Head of caudate nucleus (tissue), 42 donors: ENCODE measurements at places on chromosomes 1 and 21.

- no peak for DNase-seq
Observed at GRCh38 chr1:243483071-243483771, 227.4 kb downstream of the SDCCAG8 start.

DNA sequence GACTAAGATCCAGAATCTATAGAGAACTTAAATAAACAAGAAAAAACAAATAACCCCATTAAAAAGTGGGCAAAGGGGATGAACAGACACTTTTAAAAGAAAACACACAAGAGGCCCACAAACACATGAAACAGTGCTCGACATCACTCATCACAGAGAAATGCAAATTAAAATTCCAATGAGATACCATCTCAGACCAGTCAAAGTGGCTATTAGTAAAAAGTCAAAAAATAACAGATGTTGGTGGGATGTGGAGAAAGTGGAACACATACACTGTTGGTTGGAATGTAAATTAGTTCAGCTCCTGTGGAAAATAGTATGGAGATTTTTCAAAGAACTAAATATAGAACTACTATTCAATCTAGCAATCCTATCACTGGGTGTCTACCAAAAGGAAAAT lies 143.1 kb downstream of the IFI44 start:
- no peak for DNase-seq

DNA sequence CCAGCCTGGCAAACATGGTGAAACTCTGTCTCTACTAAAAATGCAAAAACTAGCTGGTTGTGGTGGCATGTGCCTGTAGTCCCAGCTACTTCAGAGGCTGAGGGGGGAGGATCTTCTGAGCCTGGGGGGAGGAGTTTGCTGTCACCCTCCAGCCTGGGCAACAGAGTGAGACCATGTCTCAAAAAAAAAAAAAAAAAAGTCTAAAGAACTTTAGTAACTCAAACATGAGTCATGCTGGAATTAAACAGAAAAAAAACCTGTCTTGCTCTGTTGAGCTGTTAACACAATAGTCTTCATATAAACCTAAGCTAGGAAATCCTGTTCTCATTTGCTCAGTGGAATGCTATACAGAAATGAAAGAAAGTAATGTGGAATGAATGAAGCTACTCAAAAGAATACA lies 16.7 kb upstream of the DISP1 start:
- no peak for DNase-seq

DNA sequence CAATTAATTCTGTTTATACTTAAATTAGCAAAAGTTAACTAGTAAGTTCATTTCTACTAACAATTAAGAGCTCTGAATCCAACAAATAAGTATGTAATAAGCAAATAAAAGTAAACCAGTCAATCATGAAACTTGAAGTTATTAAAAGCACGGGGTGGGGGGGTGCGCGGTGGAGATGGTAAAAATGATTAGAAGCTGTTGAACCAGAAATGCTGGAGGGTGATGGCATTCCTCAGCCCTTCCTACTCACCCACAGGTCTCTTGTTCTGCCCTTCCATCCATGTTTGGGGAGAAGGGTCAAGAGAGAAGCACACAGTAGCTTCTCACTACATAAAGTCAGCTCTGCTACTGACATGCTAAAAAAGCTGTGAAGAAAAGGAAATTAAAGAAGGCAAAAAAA lies 63.5 kb downstream of the AKT3 start:
- DNase-seq, result no peak

DNA sequence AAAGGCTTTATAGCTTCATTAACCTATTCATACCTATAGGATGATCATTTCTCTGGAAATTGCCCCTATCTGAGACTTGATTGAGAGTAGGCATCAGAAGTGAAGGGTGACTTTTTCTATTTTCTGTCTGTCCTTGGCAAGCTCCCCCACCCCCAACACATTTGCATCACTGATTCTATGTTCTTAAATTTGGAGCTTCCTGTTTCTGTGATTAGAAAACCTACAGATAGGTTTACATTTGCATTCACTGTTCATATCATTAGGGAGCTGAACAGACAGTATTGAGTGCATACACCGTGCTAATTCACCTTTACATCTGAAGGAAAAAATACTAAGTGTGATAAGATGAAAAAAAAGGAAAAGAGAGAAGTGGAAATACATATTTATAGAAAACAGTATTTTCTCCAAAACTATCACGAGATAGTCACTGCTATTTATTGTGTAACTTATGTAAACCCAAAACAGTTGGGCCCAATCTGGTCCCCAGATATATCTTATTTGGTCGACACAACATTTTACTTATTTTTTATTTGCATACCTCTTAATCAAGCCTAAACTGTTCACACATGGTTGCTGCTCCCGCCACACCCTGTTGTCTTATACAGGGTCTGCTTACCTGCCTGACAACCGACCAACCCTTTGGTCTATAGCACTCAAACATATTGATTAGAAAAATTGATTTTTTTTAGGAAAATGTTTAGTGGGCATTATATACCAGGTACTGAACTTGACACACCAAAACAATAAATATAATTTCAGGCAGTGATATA lies 218.8 kb downstream of the NTNG1 start:
- DNase-seq, result no peak

GRCh38 chr1:85894651-85895050 lies 186.4 kb upstream of the ZNHIT6 start:
- DNase-seq, result no peak

DNA sequence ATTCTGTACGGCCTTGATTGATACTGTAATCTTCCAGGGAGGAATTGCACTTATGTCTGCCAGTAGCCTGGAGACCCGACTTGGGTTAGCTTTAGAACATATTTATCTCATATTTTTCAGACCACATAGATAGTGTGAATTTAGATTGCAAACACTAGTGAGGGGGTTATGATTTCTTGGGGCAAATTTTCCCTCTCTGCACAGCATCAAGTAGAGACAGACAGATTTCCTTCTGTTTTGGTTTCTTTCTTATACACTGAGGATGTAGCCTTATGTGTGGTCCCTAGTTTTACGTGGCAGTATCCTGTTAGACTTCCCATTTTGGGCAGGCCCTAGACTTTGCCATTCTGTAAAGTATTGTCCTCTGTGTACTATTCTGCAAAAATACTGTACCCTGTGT lies 29.0 kb downstream of the SOAT1 start:
- DNase-seq, result no peak

GRCh38 chr1:41525891-41526587 lies 41.6 kb upstream of the EDN2 start:
- DNase-seq, result no peak

- DNase-seq, result no peak
Observed at GRCh38 chr1:59543211-59543668, 246.3 kb downstream of the FGGY start.

GRCh38 chr1:29223521-29223920 lies 7.2 kb downstream of the MECR start:
- no peak for DNase-seq

GRCh38 chr1:70503358-70503757 lies 92.3 kb downstream of the CTH start:
- DNase-seq, result no peak

DNA sequence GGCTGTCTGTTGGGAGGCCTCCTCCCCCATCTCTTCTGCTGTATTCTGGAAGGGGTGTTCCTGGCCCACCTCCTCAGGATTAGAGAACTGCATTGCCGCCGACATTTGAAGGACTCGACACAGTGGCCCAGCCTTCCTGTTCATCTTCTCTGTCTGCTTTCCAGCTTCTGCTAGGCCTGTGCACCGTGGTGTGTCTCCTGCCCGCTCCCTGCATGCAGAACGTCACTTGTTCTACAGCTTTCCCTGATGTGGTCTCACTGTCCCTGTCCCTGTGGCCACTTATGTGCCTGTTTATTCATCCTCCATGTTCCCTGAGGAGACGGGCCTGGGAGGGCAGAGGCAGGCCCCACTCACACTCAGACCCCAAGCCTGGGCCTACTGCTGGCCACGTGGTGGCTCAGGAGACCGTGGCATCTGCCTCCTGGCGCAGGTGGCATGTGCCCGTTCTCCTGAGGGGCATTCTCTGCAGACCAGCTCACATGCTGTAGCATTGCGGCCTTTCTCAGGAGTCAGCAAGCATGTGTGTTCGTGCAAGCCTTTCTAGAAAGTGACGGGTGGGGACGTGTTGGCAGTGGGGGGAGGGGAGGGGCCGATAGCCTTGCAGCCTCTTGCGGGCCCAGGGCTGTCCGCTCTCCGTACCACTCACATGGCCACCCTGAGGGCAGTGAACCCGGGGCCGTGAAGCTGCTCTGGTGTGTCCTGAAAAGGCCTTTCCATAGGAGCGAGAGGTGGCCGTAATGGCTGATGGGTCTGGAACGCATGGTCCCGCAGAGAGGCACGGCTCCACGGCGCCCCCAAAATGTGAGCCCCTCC lies 35.9 kb downstream of the POFUT2 start:
- no peak for DNase-seq

- no peak for DNase-seq
Observed at GRCh38 chr1:247365023-247365422, 33.4 kb upstream of the ZNF496 start.

GRCh38 chr1:39243302-39243701 lies 38.8 kb downstream of the MACF1 start:
- DNase-seq, result no peak

DNA sequence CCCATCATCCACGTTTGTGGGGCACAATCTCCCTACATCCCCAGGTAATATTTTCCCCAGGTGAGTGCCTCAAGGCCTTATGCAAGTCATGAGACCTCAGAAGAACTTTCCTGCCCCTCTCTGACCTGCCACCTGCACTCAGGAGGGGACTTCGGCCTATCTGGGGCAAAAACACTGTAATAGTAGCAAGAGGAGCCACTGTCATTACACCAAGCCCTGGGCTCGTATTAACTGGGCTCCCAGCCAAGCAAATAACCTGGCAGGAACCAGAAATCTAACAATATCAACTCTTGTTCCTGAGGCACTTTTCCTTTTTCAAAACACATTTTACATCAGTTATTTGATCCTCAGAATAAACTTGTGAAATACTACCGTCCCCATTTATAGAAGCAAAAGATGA lies 30.9 kb downstream of the LAMB3 start:
- DNase-seq, result no peak

GRCh38 chr1:76374086-76374485 lies 299.5 kb downstream of the ST6GALNAC3 start:
- no peak for DNase-seq

- DNase-seq, result no peak
Observed at GRCh38 chr1:173050865-173051264, at the start of gene TNFSF18. Gene TNFSF18 (minus strand): TSS chr1:173050941. CDS start chr1:173050896, 45 bp downstream.

DNA sequence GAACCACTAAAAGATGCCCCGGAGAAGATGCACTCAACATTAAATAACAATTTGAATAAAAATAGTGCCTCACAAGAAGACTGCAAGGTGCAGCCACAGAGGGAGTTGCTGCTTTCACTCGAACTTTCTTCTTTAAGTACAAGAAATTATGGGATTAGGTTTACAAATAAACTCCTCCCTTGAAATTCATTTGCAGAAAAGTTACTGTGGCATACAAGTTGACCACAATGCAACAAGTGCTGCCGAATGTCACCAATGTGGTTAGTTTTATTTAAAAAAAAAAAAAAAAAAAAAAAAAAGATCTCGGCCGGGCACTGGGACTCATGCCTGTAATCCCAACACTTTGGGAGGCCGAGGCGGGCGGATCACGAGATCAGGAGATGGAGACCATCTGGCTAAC lies 76.8 kb upstream of the RAB4A start:
- DNase-seq, result no peak

DNA sequence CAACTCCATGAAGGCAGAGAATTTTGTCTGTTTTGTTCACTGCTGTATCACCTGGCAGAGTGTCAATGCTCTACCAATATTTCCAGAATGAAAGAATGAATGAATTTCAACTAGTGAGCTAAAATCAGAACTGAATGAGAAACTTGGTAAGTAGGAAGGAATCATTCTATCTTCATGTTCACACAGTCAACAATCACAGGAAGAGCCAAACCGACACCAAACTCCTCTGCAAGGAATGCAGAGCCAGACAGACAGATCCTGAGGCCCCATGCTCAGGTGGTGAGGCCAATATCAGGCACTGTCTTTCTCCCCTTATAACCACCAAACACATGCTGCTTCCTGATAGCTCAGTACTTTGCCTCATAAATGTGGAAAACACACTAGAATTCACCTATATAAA lies 139.1 kb downstream of the SLC45A1 start:
- no peak for DNase-seq

DNA sequence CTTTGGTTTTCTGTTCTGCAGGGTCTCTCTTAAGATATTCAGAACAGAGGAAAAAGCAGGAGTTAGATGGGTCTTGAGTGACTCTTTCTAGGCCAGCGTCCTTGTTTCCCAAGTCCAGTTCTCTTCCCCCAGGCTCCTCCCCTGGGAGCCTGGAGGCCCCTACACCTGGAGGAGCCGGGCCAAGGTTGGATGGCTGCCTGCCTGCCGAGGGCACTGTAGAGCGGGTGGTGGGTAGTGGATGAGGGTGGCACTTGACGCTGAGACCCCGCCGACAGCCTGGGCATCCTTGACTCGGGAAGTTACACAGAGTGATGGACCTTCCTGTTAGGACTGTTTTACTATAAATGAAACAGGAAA lies 17.4 kb upstream of the KANK4 start:
- no peak for DNase-seq

DNA sequence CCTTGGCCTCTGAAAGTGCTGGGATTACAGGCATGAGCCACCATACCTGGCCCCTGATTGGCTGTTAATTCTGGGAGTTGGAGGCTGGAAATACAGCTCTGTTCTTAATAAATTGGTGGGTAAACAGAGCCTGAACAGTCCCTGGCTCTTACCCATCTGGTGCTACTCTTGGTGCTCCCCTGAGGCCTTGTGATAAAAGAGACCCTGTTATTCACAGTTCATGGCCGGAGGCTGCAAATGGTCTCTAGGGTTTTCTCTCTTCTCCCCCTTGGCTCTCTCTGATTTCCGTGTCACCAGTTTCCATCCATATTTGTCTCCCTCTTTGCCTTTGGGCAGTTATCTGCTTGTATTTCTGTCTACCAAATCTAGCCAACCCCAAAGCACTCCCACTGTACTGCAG lies 17.2 kb downstream of the NFASC start:
- DNase-seq, result no peak

GRCh38 chr1:89201106-89201794 lies 2.5 kb upstream of the GBP4 start:
- no peak for DNase-seq

- DNase-seq, result no peak
Observed at GRCh38 chr1:101276818-101277217, 40.0 kb downstream of the S1PR1 start.

- DNase-seq, result no peak
Observed at GRCh38 chr1:246856371-246856770, 75.4 kb downstream of the AHCTF1 start.

GRCh38 chr1:232973652-232974611 lies 23.5 kb downstream of the NTPCR start:
- no peak for DNase-seq

DNA sequence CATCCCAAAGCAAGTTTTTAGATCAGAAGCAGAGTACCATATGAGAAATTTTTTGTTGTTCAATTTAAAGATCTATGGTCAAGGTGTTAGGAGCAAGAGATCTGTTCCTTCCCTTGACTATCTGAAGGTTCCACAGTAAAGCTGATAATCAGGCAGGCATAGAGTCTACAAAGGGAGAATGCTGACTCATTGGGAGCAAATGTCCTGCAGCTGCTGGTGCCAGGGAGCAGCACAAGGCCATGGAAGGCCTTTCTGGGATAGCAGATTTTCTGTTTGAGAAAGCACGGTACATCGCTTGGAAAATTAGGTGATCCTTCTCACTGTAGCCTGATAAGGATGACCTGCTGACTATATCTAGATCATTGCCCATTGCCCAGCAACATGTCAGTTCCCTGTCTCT lies 210.1 kb upstream of the C1orf87 start:
- DNase-seq, result no peak

- DNase-seq, result peak; percentile 25
Observed at GRCh38 chr21:46113497-46114176, 15.7 kb downstream of the COL6A2 start.

GRCh38 chr1:230143534-230143933 lies 76.5 kb downstream of the GALNT2 start:
- no peak for DNase-seq
